Activated CD8-positive, alpha-beta memory T cell treated with anti-CD3 and anti-CD28 coated beads, Interleukin-2, amount 50 U/mL, for 4 hours (primary cell): ENCODE measurements at places on chromosomes 3 and 15.

DNA sequence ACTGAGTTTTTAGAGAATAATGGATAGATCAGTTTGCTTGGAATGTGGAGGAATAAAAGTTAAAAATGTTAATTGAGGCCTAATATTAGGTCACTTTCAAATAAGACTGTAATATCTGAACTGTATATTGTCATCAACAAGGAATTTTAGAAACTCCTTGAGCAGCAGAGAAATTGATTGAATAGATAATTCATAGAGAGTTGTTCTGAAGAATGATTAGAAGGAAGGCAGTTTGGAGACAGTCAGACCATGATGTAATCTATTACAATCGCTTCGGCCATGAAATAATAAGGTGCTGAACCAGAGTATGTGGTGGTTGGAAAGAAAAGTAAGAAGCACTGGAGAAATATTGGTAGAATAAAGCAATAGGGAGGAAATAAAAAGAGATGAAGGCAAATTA lies 15.7 kb downstream of the ECT2 start:
- no peak for DNase-seq

DNA sequence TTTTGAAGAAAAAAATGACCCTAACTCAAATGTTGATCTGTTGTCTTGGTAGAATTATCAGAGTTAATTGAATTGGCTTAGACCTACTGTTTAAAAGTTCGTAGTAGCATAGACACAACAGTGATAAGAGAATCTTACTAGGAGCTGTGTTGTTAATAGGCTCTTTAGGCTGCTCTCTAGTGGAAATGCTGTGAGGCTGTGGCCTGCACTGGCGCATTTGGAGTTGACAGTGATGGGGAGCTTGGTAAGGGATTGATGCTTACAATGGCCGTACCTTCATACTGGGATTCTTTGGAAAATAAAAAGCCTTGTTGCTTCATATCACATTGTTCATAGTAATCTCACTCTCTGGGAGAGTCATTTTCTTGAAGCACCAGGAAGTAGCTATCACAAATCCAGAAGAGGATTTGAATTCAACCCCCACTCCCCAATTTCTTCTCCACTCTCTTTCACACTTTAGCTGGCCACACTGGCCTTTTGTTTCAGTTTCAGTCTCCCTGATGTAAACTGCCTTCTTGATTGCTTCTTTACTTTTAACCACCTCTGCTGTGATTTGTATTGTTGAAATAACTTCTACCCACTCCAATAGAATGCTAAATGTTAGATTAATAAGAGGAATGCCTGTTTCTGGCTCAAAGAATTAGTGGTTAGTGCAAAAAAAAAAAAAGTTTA lies 56.6 kb downstream of the CEP63 start:
- no peak for DNase-seq

- DNase-seq = no peak
Measured at GRCh38 chr3:11769704-11770476, 76.8 kb downstream of the TAMM41 start.

- no peak for DNase-seq
Measured at GRCh38 chr15:85289677-85290365, 90.6 kb upstream of the AKAP13 start.

- no peak for DNase-seq
Measured at GRCh38 chr3:78112291-78113010, 1072.6 kb downstream of the ROBO2 start.

GRCh38 chr15:92197746-92198145 lies 195.9 kb upstream of the ST8SIA2 start:
- no peak for DNase-seq

- no peak for DNase-seq
Measured at GRCh38 chr3:14312375-14312774, 90.0 kb upstream of the SLC6A6 start.

- DNase-seq = no peak
Measured at GRCh38 chr3:66836363-66837152, 161.5 kb upstream of the KBTBD8 start.

DNA sequence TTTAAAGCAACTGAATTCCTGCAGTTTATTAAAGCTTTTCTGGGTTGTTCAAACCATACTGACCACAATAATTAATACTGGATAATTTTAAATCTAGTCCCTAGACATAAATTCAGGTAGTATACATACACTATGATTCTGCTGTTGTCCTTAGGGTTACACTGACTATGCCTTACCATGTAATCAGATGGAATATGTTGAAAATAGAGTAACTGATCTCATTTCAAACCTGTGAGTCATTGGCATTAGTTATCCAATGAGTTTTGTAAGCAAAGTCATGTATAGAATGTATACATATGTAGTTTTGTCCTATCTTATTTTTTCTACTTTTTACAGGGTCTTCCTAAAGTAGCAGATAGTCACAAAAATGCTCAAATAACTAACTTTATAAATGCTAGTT lies 517.1 kb upstream of the CCDC54 start:
- DNase-seq = no peak

DNA sequence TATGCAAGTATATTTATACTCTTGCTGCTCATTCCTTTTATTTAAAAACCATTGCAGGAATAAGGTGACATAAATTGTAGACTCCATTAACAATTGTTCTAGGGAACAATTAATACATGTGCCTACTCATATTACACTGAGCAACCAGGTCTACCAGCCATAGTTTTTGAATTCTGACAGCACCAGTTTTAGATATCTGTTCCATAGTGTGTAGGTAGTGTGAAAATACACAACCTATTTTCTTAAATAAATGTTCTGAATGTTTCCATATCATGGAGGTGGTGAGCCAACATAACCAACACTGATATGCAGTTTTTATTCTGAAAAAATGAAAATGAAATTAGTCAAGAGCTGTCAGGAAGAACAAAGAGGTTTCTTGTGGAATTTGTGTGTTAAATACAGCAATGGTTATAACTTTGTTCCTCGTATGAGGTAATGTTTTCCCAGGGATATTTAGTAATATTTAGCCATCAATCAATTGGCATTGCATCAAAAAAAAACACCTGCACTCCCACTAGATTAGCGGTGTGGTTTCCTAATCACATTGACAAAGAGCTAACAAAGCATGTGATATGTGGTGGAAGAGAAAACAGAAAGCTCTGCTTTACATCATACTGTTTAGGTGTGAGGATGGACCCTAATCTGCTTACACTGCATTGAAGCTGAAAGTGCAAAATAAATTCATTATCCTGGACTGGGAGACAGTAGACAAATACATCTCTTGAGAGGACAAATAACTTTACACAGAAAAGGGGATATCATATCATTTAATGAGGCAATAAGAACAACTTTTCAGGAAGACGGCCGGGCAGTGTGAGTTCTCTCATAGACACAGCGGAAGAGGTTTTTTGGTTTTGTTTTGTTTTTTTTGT lies 369.5 kb upstream of the THBS1 start:
- no peak for DNase-seq

DNA sequence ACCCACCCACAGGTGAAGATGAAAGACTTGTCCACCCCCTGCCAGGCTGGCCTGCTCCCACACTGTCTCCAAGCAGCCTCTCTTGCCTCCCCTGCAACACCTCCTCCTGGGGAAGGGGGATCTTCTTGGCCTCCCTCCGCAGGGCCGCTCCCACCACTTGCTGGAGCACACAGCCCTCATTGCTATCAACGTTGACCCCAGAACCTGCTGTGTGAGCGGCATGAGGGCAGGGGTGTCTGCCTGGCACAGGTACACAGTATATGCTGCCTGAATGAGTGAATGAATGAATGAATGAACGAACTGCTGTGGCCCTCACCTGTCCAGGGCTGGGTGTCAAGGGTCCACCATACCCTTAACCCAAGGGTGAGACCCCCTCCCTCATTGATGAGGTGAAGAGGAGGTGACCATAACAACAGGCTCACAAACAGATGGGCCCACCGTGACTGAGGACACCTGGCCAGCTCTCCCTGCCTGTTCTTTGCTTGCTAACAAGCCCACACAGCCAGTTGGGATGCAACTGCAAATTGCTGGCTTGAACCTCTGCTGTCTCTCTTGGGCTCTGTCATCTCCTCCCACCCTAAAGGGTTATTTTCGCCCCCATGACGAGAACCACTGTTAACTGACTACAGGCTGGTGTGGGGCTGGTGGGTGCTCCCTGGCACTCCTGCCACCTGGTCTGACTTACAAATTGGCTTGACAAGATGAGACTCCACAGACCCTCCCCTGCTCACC lies 22.5 kb downstream of the SLC41A3 start:
- no peak for DNase-seq

DNA sequence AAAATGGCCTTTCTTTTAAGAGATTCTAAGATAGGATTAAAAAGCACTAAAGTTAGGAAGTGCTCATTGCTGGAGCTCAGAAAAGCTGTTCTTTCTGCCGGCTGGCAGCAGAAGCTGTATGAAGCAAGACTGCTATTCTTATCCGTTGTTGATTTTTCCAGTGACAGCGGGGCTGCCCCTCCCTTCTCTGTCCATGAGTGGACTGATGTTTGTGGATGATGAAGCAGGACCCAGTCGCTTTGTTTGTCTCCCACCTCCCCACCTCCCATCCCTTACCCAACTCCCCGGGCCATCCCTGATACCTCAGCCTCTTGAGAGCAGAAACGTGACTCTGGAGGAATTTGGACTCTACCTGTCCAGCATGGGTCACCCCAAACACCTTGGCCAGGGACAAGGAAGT lies 10.3 kb upstream of the MUSTN1 start:
- no peak for DNase-seq

DNA sequence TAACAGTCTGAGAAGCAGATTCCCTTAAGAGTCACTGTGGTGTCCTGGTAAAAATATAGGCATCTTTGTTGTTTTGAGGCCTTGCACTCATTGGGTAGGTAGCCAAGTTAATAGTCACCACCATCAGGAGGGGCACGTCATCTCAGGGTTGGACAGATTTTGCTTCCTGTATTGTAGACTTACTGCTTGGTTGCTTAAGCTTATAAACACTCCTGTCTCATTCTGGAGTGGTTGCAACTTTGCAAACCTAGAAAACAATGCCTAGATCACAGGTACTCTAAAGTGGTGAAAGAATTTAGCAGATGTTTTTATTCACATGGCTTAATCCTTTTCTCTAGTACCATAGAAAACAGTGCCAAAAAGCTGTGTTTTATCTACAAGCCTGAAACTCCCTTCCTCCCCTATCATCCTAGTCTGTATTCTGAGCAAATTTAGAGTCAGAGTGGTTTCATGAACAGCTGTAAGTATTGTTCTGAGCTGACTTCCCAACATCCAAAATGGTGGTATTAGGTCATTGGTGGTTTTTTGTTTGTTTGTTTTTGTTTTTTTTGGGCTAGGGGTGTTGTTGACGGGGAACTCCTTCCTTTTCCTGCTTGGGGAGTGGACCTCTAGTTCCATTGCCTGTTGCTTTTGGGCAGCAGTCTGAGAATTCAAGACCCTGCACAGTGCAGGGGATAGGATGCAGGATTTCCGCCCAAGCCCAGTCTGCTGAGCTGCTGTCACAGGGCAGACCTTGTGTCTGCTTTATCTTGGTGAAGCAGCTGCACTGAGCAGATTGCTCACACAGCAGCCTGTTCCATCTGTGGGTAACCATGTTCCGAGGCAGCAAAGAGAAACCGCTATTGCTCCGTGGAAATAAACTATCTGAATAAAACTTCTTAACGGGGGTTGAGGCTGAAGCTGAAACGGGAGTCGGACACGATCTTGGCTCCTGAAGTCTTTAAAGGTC lies 202.0 kb downstream of the AKAP13 start:
- DNase-seq = peak; percentile 59

- DNase-seq = no peak
Measured at GRCh38 chr3:197406266-197406665, 107.9 kb upstream of the DLG1 start.

DNA sequence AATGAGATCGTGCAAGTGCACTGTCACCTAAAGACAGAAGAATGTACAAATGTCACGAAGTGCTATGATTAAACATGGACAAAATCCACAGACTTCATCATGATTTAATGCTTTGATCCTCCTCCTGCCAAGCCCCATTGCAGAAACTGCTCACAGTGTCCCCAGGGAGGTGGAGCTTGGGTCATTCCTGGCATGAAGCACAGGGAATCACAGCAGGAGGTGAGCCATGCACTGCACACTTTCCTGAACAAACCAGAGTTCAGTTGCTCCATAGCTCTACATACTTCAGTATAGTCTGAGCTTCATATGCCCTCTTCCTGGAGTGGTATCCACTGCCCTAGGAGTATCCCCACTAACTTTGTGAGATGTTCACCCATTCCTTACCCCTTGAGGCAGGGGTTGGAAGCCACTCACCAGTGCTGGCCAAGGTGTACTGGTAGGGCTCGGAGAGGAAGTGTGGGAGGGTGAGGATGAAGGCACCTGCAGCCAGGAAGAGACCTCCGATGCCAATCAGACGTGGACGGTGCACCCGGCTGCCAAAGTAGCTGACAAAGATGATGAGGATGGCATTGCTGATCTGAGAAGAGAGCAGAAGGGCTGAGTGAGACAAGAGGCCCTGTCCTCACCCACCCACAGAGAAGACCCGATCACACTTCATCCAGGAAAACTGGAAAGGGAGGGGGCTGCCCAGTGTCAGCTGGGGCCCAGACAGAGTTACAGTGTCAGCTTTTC lies 56.3 kb downstream of the SLCO2A1 start:
- DNase-seq = no peak

DNA sequence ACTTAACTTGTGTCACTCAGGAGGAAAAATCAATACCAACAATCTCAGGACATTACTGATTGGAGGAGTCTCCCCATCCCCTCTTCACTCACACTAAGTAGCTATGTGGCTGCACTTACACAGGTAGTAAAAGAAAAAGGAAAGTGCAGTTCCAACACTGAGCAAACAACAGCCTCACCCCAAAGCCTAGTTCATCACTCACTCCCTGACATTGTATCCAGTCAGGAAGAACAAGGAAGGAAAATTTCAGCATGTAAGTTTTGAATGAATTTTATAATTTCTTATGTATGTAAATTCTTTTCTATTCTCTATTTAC lies 273.4 kb downstream of the IGSF11 start:
- no peak for DNase-seq

DNA sequence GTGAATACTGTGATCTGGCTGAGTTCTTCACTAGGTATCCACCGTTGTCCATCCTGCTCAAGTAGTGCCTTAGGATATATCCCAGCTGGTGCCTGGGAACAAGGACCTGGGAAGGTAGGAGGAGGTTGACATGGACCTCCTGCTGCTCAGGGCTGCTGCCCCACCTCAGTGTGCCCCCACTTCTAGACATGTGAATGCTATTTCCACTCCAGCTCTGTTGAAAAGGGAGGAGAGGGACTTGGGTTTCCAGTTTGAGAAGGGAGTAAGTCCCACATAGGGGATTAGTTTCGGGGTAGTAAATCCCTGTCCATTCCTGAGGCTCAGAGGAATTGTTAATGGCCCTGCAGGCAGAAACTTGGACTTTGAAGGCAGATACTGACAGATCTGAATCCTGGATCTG lies 32.9 kb upstream of the ETV5 start:
- no peak for DNase-seq

- DNase-seq = no peak
Measured at GRCh38 chr15:60843482-60843881, 364.5 kb upstream of the ICE2 start.

- no peak for DNase-seq
Measured at GRCh38 chr3:99429502-99429901, 208.9 kb upstream of the COL8A1 start.

- DNase-seq = no peak
Measured at GRCh38 chr3:106119614-106120082, 250.8 kb upstream of the CBLB start.

- no peak for DNase-seq
Measured at GRCh38 chr15:39145854-39146625, 434.8 kb upstream of the THBS1 start.

- no peak for DNase-seq
Measured at GRCh38 chr15:48283396-48284145, 47.7 kb upstream of the DUT start.

- no peak for DNase-seq
Measured at GRCh38 chr3:193732391-193732790, 139.4 kb downstream of the OPA1 start.

- no peak for DNase-seq
Measured at GRCh38 chr3:136258199-136258598, 8.1 kb downstream of the PCCB start.

GRCh38 chr3:152496716-152497115 lies 228.0 kb downstream of the MBNL1 start:
- no peak for DNase-seq
